ENCODE measurements at places on chromosomes 2 and 18. TPM values are rescaled to one million over a fixed set of nuclear protein-coding genes. Genes with fewer than 3 reads are reported as not detected.

DNA sequence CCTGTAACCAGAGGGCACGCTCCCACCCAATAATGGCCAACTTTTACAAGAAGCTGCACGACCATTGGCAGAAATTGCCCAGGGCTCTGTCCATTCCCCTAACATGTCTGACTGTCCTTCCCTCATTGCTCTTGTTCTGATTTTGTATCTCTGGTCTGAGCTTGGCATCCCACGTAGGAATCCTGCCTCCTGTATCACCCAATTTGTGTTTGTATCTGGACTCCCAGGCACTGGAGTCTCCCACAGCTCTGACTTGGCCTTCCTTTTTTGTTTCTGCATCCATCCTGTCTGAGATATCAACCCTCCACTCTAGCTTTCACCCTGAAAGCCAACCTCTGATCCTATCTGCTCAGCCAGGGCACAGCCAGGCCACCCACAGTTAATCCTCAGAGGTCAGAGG, 259.8 kb downstream of the FBXO15 start:
- DNase-seq = no peak

GRCh38 chr18:78393086-78393862, 586.3 kb upstream of the SALL3 start:
- no peak for DNase-seq

DNA sequence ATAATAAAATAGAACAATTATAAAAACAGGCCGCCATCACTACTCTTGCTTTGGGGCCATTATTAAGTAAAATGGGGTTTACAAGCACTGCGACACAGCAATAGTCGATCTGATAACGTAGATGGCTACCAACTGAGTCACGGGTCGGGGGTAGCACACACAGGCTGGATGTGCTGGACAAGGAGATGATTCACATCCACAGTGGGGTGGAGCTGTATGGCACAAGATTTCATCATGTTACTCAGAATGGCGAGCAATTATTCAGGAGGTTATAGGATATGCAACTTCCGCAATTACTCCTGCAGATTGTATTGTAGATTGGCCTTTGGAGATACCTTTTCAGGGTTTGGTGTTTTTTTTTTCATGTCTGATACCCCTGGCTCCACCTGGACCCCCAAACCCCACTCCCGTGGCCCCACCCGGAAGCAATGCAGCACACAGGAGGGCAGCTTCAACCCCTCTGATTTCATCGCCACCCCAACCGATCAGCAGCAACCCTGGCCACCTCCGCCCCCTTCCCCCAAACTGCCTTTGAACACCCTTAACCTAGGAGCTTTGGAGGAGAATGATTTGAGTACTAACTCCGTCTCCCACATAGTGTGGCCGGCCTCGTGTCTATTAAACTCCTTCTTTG, 21.4 kb upstream of the MLPH start:
- no peak for DNase-seq

MAIP1 gene
- 33.4 TPM for polyA plus RNA-seq

- DNase-seq = no peak
Measured at GRCh38 chr18:59072727-59073421, 66.8 kb upstream of the SEC11C start.

KLHL29 gene
- polyA plus RNA-seq = 0.29 TPM

- no peak for DNase-seq
Measured at GRCh38 chr2:70691497-70692140, 76.4 kb downstream of the ADD2 start.

DNA sequence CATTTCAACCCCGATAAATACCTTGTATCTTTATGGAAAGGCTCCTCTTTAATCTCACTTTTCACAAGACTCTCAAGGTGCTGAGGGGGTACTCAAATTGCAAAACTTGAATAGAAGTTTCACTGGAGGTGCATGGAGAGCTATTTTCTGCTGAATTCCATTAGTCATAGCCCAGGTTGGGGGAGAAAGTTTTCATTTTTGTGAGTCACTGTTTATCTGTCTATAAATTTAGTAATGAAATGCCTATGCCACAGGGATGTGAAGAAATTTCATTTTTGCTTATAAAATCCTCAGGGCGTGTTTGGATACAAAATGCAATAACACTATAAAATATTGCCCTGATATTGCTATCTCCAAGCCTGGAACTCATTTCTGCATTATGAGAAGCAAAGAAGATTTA, 346.3 kb downstream of the LRATD1 start:
- DNase-seq = no peak

G6PC2 gene
- not detected for polyA plus RNA-seq

PSD4 gene
- 16.4 TPM for polyA plus RNA-seq

DNA sequence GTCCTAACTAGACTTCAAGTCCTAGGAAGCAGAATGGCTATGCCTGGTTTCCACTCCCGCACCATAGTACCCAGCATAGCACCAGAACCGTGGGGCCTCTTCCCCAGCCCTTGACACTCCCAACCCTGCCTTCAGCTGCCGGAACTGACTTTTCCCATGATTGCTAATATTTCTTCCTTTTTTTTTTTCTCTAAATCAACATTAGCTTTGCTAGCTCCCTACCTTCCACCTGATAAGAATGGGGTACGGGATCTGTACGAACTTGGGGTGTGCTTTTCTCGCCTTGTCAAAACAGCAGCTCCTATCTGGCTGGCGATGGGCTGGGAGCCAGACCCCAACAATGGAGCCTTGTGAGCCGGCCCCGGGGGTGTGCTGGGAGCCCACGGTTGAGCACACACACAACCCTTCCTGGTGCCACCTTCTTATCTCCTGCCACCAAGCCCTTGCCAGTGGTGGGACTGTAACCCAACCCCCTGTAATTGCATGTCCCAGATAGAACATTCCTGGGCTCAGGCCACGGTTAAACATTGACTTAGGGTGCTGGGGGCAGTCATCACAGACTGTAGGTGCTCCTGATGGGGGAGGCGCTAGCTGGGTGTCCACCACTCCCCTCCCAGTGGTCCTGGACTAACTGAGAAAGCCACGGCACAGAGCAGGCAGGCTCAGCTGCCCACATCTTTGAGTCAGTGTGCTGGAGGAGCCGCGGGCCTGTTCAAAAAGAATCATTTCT, 213.0 kb upstream of the HAAO start:
- DNase-seq = peak; percentile 55

DNA sequence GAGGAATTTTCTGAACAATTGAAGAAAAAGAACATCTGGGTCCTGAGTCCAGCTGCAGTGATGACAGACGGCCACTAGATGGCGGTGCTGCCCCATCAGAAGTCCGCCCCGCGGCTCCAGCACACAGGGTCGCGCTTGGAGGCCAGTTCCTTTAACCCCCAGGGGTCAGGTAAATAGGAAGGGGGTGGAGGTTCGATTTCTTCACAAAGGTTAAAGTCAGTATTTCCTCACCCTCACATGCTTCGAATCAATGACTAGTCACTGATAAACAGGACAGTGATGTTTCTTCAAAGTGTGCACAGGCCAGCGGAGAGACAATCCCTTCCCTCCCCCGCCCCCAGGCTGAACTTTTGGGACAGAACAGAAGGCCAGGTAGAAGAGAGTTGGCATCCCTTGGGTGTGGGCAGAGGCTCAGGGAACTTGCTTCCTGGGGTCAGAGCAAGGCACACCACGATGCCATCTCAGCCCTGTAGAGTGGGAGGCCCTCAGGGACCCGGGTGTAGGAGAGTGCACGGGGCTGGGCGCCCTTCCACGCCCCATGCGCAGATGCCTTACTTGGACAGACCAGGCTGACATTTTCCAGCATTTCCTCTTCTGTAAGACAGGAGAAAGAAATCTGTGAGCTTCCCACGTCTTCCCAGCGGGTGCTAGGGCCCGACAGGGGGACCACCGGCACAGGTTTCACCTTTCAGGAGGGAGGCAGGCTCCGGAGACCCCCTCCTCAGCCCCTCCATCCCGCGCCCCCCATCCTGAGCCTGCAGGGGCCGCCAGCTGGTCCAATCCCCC, 722 bp downstream of the APOB start:
- DNase-seq = peak; percentile 79
